ENCODE measurements at places on chromosomes 3 and 15.

DNA sequence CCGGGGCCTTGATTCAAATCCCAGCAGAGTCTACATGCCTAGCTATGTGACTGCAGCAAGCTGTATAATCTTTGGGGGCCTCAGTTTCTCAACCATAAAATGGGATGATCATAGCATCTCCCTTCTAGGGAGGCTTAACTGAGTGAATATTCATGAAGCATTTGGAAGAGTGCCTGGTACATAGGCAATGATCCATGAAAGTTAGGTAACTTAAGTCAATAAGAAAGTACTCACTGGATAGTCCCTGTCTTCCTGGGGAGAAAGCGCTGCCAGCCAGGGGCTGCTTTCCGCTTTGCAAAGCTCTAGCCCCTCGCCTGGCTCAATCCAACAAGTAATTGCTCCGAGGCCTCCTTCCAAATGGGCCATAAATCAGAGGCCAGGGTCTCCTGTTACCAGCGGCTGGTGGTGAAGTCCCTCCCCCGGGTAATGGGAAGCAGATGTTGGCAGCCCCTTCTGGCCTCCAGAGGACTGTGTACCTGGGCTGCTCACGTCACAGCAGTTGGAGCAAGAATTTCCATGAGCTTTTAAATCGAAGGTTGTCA is 521.9 kb upstream of the PROK2 start:
- DNase-seq = no peak

GRCh38 chr15:41465822-41466421 is 27.8 kb upstream of the ITPKA start:
- DNase-seq = peak; percentile 7

DNA sequence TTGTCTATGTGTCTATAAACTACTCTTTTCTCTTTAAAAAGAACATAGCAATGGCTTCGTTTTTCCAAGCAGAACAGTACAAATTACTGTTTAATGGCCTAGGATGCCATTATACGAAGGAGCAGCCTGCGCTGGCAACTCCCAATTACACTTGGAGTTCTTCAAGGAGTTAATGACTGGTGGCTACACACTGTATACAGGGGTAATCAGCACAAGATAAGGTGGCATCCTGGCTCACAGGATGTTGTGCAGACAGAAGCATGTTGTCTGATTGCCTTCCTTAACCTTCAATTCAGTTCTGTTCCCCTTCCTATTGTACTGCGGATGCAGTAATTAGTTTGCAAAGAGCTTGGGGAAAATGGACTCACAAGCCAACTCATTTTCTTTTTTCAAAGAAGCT is 250.7 kb upstream of the ROBO2 start:
- DNase-seq = no peak

DNA sequence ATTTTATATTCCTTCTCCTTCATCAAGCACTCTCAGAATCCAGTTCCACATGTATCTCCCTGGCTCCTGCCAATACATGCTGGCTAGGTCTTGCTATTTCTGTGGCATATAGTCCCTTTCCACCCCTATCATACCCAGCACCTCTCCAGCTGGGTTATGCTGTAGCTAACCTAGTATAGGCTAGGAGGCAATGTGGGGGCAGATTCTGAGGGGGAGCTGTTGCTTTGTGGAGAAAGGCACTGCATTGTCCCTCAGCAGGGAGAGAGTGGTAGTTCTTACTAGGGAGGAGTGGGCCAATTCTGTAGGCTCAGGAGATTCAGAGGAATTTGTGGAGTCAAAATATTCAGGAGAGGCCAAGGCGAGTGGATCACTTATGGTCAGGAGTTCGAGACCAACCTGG is 39.4 kb upstream of the UBL7 start:
- no peak for DNase-seq

GRCh38 chr3:16406166-16406565 is 107.3 kb downstream of the RFTN1 start:
- peak; percentile 22 for DNase-seq

- DNase-seq = no peak
Observed at GRCh38 chr15:50377867-50378751, 23.1 kb upstream of the GABPB1 start.

DNA sequence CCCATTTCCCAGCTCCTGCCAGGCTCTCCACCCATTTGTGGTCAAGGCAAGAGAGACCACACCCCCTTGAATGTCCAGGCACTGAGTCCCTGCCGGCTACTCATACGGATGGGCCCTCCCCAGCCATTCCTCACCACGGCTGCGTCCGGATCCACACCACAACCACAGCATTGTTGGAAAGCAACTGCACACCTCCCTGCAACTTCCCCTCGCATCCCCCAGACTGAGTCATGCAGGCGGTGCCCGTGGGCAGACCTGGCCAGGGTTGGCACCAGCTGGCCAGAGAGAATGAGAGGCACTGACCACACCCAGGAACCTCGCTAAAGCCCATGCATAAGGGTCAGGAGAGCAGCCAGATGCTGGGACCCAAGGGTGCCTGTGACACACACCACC is 30.5 kb downstream of the LOXL1 start:
- no peak for DNase-seq

GRCh38 chr3:115651087-115651486 is 27.8 kb downstream of the GAP43 start:
- no peak for DNase-seq

- peak; percentile 58 for DNase-seq
Observed at GRCh38 chr15:90154861-90155626, 46.1 kb upstream of the SEMA4B start.

DNA sequence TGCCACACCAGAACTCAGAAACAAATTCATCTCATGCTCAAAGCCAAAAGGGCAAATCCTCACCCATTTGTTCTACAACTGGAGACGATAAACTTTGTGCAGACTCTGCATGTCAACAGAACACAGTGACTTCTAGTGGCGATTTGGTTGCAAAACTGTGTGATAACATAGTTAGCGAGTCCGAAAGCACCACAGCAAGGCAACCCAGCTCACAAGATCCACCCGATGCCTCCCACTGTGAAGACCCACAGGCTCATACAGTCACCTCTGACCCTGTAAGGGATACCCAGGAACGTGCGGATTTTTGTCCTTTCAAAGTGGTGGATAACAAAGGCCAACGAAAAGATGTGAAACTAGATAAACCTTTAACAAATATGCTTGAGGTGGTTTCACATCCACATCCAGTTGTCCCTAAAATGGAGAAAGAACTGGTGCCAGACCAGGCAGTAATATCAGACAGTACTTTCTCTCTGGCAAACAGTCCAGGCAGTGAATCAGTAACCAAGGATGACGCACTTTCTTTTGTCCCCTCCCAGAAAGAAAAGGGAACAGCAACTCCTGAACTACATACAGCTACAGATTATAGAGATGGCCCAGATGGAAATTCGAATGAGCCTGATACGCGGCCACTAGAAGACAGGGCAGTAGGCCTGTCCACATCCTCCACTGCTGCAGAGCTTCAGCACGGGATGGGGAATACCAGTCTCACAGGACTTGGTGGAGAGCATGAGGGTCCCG is 199.7 kb downstream of the AKAP13 start:
- no peak for DNase-seq

GRCh38 chr3:53585049-53585448 is 90.6 kb downstream of the CACNA1D start:
- no peak for DNase-seq

GRCh38 chr3:2851361-2851760 is 258.8 kb downstream of the IL5RA start:
- DNase-seq = no peak

- peak; percentile 64 for DNase-seq
Observed at GRCh38 chr15:74781431-74782258, at the start of gene CSK. TSS of gene CSK (plus strand) at chr15:74782080. CDS start at chr15:74798298, 16,218 bp downstream.

GRCh38 chr15:83275412-83275811 is 9.1 kb downstream of the BNC1 start:
- no peak for DNase-seq

DNA sequence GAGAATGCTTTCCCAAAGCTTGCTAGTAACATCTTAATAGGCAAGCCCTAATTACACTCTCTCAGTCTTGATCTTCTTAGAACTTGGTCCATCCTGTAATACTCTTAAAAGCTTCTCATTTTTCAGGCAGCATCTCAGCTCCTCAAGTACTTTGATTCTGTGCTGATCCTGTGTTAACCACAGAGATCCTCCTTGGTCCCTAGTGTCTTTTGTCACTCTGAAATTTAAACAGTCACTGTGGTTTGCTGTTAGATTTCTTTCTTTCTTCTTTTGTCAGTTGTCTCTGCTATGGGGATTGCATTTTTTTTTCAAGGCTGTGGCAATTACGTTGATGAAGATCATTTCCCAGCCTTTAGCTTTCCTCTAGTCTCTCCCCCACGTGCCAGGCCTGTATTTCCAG is 26.0 kb upstream of the UBE3A start:
- DNase-seq = no peak

GRCh38 chr3:61814674-61815073 is 253.3 kb downstream of the PTPRG start:
- no peak for DNase-seq

DNA sequence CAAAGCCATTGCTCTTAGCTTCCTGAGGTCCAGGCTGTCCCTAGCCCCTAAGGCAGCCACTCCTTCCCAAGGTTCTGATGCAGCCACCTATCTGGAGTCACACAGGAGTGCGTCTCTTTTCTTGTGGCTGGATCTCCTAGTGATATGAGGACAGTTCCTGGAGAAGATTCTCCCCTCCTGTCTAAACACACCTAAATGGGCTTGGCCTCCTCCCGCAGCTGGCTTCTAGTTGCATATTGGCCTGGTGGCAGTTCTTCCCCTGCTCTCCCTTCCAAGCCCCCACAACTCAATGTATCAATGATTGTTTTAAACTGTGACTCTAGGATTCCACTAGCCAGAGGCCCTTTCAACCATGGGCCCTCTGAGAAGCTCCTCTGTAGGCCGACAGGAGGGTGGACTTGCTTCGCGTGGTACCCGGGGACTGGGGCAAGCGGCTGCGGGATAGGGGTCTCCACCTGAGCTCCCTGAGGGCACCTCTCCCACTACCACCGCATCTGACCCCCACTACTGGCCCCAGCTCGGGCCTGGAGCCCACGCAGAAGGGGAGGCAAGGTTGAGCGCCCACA is 1.4 kb downstream of the ITGA11 start:
- DNase-seq = no peak

- DNase-seq = no peak
Observed at GRCh38 chr3:77404871-77405270, 365.0 kb downstream of the ROBO2 start.

- no peak for DNase-seq
Observed at GRCh38 chr15:57594479-57594878, 2.8 kb downstream of the MYZAP start.

- peak; percentile 57 for DNase-seq
Observed at GRCh38 chr3:195194559-195195206, 76.3 kb downstream of the XXYLT1 start.

GRCh38 chr3:196642434-196642833 is 2.9 kb downstream of the NRROS start:
- DNase-seq = no peak

DNA sequence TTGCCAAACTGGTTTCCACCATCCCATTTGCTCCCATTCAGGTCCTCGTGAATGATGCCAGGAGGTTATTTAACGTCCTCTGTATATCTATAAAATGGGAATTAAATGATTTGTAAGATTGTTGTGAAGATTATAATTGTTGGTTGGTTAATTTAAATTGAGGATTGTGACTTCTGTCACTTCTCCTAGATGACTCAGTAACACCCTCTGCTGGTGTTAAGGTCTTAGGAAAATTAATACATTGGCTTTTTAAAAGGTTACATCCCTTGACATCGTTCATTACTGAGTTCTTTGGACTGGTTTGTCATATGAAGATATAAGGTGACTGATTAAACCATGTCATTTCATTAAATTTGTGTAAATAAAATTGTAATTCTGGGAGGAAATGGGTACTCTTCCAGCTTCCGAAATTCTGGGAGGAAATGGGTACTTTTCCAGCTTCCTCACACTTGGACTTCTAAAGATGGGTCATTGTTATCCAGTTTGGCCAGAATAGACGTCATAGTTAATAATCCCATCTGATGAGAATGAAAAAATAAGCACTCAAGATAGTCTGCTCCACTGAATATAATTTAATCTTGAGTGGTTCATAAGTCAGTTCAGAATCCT is 33.3 kb upstream of the PAQR5 start:
- DNase-seq = peak; percentile 2

DNA sequence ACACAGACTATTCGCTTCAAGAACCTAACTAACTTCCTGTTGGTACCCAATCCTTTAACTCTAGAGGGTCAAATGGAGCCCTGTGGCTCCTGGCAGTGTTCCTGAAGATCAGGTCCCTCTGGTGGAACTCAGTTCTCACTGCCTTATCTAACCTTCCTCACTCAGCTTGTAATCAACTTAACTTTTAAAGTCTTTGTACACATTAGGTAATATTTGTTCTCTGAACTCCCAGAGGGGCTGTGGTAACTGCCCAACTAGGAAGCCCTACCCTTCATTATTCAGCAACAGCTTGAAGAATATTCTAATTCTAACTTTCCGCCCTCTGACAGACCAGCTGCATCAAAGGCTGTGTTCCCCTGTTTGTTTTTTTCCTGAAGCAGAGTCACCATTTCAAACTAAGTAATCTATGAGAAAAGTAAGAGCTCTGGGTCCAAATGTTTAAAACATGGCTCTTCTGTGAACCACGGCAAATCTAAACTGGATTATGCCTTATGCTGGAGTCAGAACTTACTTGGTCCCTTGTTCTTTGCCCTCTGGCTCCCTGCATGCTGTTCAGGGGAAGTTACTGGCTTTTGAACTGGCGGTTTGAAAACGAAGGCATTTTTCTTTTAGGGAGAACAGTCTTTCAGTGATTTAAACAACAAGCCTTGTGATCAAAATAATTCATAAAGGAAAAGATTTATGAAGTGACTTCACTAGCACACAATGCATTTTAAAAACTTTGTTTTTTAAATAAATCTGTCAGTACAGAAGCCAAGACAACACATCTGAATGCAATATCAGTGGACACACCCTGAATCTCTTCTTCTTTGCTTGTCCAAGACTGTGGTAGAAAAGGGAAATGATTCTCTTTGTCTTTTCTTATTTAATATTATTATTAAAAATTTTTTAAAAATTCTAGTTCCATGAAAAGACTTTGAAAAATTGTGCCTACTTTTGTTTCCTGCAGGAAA is 365.6 kb downstream of the TIGIT start:
- no peak for DNase-seq

DNA sequence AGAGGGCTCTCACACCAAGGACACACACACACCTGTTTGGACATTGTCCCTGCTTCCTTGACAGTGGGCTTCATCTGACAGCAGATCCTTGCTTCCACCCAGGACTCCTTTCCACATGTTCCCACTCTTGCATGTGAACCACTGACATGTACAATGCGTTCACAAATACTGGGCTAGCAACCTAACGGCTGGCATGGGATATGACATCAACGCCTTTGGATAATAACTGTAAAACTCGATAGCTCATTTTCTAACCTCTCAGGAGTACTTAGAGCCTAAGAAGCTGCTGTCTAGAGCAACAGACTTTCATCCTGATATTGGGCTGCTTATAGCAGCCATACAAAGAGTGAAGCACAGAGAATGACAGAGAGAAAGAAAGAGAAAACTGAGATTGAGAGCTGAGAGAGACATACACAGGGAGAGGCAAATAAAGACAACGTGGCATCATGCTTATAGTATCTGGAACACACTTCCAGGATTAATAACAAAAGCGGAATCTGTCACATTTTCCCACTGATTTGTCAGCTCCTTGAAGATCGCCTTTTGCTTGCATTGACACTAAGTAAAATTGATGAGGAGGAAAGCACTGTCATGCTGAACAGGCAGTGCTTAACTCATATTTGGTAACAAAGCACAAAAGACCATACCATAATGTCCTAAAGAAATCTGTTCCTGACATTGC is 1.7 kb downstream of the GUCA1C start:
- DNase-seq = no peak
